ENCODE measurements at places on chromosomes 11 and 22.

DNA sequence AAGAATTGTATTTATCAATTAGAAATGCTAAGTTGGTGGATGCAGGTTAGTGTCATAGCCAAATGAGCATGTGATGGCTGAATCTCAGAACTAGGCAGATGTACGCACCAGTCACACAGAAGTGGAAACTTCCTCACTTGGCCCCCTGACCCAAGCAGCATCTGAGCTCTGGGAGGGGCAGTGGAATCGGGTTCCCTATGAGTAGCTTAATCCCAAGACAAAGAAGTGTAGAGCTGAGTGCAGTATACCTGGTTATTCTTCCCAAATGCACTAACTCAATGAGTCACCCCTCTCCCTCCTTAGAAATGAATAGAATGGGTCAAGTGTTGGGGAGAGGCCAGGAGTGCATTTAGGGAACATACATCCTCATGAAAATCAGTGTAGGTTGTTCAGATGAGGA, 224.6 kb downstream of the FAT3 start:
- no peak for DNase-seq

- DNase-seq: peak; percentile 52
Observed at GRCh38 chr22:46044621-46045458, 67.9 kb upstream of the WNT7B start.

GRCh38 chr22:25213221-25213620, 6.2 kb upstream of the CRYBB2 start:
- DNase-seq: no peak

GRCh38 chr11:126147208-126148111, 64.0 kb downstream of the RPUSD4 start:
- DNase-seq: no peak

DNA sequence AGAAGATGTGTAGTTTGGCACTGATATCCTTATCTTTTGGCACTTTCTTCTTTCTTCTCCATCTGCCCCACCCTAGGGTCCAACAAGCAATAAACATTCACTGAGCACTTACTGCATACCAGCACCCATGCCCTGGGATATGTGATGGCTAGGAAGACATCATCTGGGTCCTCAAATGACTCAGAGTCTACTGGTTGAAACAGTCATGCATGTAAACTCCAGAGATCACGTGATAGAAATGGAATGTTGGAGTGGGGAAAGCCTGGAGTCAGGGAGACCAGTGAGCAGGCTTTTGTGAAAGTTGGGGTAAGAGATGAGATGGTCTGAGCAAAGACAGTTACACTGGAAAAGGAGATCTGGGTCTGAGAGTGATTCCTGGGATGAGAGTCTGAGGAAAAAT, 724.9 kb upstream of the TENM4 start:
- no peak for DNase-seq

- no peak for DNase-seq
Observed at GRCh38 chr22:47221840-47222615, 459.6 kb downstream of the TBC1D22A start.

GRCh38 chr11:65579291-65579690, 3.4 kb downstream of the EHBP1L1 start:
- no peak for DNase-seq

GRCh38 chr11:95068549-95068948, 1.8 kb downstream of the SRSF8 start:
- DNase-seq: peak; percentile 77

DNA sequence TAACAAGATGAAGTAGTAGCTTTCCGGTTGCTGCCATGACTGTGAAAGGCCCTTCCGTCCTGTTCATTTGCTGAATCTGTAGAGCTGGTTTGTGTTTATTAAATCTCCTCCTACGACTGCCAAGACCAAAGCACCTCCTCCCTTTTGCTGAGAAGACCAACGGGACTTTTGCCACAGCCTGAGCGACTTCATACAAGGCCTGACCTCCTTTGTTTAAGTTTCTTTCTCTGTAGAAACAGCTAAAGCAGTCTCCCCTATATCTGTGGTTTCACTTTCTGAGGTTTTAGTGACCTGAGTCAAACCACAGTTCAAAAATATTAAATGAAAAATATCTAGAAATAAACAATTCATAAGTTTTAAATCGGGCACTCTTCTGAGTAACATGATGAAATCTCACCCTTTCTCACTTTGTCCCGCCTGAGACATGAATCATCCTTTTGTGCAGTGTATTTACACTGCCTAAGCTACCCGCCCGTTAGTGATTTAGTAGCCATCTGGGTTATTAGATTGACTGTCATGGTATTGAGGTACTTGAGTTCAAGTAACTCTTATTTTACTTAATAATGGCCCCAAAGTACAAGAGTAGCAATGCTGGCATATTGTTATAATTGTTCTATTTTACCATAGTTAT, 119.1 kb upstream of the LRRC4C start:
- no peak for DNase-seq

GRCh38 chr11:87897071-87897470, 278.2 kb downstream of the RAB38 start:
- no peak for DNase-seq

GRCh38 chr11:44566952-44567875, 1.8 kb downstream of the CD82 start:
- no peak for DNase-seq

DNA sequence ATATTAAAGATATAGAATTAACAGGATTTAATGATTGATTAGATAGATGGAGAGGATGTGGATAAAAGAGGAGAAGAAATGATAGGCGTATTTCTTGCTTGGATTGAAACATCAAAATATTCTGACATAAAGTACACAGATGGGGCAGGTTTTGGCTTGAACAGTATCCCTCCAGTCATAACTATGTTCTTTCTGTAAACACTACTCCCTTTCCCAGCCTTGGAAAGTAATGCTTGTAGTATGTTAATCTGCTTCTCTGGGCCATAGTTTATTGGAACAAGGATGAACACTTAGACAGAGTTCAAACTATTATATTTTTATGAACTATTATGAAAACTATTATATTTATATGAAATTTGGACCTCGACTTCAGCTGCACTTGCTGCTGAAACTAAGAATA, 419.2 kb downstream of the AASDHPPT start:
- no peak for DNase-seq

- DNase-seq: no peak
Observed at GRCh38 chr11:123532131-123532530, 102.1 kb downstream of the GRAMD1B start.

DNA sequence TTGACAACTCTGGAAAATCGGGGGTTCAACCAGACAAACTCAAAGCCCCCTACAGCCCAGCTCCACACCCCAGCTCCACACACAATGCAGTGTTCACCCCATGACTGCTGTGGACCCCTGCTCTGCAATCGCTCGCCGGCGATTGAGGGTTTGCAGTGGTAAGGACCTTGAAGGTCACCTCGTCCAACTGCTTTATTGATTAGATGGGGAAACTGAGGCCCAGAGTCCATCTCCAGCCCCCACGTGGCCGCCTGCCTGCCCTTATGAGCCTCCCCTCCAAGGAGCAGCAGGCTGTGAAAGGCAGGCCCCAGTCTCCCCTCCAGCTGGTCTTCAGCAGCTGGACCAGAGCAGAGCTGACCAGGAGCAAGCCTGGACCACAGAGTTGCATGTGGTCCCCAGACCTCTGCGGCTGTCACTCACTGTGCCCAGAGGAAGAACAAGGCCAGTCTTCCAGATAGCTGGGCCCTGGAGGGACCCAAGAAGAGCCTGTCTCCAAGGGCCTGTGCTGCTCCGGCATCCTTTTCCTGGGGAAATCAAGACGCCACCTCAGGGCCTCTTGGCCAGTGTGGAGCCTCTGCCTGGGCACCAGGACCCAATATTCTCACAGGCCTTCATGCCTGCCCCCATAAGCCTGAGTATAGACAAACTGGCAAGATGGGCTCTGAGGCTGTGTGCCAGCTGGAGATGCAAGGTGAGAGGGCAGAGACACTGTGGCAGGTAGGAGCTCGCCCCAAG, 8.8 kb upstream of the LINC01488 start:
- DNase-seq: peak; percentile 8

DNA sequence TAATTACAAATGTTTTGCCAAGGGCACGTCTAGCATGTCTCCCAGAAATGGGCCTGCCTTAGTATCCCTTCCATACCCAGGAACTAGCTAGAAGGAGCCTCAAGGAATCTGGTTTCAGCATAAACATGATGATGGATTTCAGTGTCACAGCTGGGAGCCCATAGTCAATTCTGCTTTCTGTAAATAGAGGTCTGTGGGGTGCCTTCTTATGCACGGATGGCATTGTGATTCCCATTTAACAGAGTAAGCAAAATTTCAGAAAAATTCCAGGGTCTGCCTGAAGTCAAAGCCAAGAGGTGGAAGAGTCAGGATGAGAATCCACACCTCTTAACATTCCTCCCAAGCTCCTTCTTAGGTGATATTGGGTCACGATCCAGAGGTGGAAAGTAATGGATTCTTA, 12.1 kb downstream of the DUSP18 start:
- DNase-seq: no peak

GRCh38 chr11:126791446-126791845, 209.1 kb downstream of the KIRREL3 start:
- no peak for DNase-seq

DNA sequence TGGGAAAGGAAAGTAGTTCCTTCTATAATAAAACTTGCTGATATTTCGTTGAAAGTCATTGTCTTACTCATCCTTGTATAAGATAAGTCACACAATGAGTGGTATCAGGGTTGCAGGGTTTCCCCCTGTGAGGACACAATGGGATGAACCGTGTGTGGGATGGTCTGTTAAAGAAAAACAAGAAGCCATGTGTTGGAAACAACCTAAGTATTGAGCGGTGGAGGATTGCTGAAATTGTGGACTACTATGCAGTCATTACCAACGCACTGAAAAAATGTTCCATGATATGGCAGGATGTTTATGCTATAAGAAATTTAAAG, 28.6 kb downstream of the PTPRJ start:
- no peak for DNase-seq

DNA sequence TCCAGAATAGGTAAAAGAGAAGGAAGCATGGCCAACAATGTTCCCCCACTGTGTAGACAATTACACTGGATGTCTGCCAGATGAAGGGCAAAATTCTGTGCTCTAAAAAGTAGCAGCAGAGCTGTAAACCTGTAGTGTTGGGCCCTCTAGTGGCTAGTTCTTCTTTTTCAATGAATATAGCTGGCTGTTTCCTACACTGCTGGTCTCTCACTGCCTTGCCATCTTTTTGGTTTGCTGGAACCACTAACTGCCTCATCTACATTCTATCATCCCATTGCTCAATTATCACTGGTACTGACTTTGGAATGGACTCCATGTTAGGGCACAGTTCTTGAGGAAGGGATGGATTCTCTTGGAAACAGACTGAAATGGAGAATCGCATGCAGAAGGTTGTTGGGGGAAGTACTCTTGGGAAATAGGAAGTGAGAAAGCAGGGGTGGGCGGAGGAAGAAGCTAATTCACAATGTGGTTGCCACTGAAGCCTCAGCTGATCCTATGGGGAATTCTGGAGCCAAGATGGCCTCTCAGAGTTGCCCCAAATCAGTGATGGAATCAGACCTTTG, 17.9 kb downstream of the KCNE3 start:
- no peak for DNase-seq

- DNase-seq: no peak
Observed at GRCh38 chr11:70205766-70206165, 2.7 kb downstream of the FADD start.

DNA sequence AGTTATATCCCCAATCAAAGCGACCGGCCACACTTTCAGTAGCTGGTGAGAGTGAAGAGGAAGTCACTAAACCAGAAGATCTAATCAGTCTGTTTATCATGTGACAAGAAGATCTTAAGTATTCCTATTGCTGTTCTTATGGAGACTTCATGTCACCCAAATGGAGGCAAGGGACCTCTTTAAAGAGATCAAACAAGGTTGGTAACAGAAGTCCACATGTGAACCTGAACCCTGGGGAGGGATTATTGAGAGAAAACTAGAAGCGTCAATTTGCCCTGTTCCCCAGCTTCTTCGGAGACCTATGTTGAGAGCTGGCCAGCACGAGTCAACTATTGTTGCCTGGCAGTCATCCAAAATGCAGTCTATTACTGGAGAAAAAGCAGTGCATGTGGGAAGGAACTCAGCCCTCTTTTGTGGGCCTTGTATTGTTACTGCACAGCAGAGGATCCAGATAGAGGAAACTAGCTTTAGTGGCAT, 76.9 kb upstream of the CTSC start:
- no peak for DNase-seq

GRCh38 chr11:27965559-27965958, 142.4 kb downstream of the KIF18A start:
- no peak for DNase-seq

DNA sequence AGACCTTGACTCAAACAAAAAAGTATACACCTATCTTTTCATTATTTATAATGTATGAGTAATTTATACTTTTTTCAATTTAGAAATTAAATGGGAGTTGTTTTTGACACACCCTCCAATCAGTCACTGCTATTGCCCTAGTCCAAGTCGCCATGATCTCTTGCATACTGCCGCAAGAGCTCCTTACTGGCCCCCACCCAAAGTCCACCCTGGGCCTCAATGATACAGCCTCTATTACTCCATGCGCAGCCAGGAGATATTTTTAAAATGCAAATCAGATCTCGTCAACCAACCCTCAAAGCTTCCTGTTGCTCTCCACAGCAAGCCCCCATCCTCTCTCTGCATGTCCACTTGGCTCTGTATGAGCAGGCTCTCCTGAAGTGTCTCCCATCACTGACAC, 12.8 kb upstream of the LMO1 start:
- no peak for DNase-seq

- DNase-seq: no peak
Observed at GRCh38 chr11:69308936-69309615, 15.1 kb downstream of the MYEOV start.

- no peak for DNase-seq
Observed at GRCh38 chr11:18618342-18619025, 15.7 kb downstream of the SPTY2D1 start.

DNA sequence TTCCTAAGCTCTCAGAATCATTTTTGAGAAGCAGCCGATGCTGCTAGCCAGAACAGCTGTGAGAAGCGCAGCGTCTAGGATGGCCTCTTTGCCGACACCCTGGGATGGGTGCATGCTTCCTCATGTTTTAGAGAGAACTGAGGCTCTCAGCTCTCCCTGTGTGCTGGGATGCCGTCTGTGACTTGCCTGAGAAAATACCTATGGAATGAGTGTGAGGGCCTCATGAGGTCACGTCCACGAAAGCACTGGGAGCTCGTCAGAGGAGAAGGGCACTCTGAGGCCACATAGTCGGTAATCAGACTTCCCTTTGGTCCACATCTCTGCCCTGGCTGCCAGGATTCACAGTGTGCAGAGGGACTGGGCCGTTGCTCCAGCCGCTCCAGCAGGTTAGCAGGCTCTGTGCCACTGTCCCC, 54.7 kb downstream of the MICAL3 start:
- DNase-seq: peak; percentile 52

GRCh38 chr11:105612771-105613170, 2.9 kb downstream of the GRIA4 start:
- DNase-seq: no peak

- DNase-seq: peak; percentile 42
Observed at GRCh38 chr22:50148991-50149721, 21.4 kb upstream of the PANX2 start.

DNA sequence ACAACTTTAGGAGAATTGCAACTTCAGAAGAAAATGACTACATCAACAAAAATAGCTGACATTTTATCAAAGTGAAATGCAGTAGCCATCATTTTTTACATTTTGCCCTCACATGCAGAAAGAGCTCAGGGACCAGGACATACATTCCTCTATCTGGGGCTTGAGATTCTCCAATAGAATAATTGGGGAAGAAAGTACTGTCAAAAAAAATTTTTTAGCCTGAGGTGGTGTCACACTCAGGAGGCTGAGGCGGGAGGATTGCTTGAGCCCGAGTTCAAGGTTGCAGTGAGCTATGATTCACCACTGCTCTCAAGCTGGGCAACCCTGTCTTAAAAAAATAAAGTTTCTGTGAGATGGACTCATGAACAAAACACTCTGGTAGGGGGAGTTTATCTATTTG, 32.2 kb upstream of the DEPDC7 start:
- DNase-seq: no peak

- peak; percentile 35 for DNase-seq
Observed at GRCh38 chr11:67271541-67272284, 5.4 kb downstream of the GRK2 start.
